ENCODE measurements at places on chromosomes 4 and X.

DNA sequence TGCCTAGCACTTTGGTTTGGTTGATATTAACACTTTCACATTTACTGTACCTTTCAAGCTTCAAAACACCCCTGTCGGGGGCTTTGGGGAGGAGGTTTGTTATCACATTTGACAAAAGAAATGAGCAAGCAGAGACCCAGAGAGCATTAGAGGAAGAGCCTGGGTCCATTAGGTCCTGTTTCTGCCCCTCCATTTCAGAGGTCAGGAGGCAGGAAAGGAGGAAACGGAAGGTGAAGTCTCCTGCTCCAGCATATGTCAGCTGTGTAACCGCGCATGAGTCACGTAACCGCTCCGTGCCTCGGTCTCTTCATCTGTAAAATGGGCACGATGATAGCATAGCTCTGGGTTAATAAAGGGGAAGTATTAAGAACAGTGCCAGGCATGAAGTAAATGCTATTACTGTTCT lies 201.9 kb upstream of the BCOR start:
- DNase-seq = no peak

GRCh38 chr4:4919927-4920326 lies 60.5 kb downstream of the MSX1 start:
- DNase-seq = no peak

- DNase-seq = no peak
Measured at GRCh38 chrX:119040432-119040831, 32.4 kb upstream of the CT47C1 start.

DNA sequence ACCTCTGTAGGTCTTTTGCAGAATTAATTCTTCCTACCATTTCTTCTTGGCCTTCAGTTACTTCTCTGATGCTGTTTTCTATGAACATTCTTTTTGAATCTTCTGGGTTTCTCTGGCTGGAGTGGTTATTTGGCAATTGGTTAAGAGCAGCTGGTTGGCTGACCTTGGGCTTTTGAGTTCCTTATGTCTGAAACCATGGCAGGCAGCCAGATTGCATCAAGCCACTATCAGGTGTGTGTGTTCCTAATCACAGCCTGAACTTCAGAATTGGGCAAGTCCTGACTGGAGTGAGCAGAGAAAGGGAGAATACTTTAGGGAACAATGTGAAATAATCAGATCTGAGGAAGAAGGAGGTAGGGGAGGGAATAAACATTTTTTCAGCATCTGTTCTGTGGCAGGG lies 90.2 kb downstream of the ARHGAP10 start:
- DNase-seq = no peak

DNA sequence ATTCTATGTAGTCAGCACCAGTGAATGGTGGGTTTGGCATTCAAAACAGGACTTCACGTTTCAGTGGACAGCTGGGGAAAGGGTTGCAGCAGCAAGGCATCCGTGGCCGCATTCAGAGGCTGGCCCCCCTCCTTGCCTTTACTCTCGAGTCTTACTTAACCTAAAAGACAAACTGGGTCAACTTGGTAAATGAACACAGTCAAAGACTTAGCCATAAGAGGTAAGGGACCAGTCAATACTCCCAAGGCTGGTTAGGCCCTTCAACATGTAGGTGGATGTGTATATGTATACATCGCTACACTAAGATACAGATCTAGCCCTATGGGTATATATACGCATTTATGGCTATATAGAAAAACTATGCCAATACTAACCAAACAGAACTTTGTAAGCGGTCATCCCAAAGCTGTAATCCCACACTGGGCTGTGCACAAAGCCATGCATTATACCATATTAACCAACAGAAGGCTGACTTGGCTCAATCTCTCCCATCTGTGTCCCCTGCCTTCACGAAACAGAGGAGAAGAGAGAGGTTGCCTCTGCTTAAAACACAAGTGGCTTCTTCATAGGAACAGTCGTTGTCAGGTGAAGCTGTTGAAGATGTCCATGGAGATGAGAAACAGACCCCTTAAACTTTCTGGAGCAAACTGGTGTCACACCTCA lies 61.9 kb downstream of the TSC22D3 start:
- DNase-seq = peak; percentile 24

GRCh38 chr4:82510216-82510615 lies 51.6 kb downstream of the TMEM150C start:
- no peak for DNase-seq

DNA sequence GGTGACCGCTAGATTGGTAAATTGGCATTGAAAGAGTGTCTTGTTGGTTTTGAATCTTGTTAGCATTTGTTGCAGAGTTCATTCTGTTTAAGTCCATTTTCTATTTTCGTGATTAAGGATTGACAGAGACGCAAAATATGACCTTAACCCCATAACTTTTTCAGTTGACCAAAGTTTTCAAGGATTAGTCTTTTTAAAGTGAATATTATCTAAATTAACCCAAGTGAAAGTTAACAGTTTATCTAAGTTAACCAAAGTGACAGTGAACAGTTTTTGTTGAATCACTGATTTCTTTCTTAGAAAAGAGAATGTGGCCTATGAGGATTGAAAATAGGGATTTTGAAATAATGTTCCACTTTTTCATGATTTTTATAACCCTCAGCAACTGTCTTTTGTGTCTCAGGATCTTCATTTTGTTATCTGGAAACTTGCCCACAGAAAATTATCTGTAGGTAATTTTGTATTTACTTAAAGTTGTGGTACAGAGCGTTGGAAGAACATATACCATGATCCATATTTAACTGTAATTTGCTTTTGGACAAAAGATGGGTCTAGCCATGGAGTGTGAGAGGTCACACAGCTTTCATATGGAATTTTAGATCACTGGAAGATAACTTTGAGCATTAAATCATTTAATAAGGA lies 3.3 kb downstream of the CPEB2 start:
- DNase-seq = no peak

DNA sequence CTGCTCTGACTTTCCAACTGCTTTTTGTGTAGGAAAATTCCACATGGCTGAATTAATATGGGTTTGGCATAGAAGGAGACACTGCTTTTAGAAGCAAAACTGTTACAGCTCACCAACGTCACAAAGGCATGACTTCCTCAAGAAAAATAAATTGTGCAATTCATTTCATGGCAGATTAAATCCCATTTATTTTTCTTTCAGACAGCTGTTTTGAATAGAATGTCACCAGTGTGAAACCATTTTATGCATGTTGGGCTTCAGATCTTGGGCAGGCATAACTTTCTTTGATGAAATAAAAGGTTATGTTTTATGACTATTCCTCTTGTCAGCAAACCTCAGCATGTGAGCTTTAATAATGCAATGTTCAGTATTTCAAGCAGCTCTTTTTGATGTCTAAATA lies 542.8 kb downstream of the GALNTL6 start:
- no peak for DNase-seq

DNA sequence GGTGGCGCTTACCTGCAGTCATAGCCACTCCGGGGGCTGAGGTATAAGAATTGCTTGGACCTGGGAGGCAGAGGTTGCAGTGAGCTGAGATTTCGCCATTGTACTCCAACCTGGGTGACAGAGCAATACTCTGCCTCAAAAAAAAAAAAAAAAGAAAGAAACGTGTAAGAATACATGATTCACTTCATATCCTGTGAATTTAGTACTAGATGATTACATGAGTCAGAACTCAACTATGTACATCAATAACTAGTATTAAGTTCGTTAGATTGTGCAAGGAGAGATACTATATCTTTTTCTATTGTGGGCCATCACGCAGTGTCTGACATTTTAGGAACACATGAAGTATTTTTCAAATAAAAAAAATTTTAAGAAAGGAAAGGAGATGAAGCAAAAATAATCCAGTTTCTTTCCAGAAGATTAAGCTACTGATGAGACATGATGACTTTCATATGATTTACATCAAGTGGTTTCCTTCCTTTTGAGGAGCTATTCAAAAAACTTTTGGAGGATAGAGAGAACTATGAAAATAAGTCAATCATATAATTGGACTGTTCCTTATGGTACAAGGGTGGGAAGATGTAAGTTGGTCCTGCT lies 64.7 kb upstream of the EXOC1L start:
- no peak for DNase-seq

DNA sequence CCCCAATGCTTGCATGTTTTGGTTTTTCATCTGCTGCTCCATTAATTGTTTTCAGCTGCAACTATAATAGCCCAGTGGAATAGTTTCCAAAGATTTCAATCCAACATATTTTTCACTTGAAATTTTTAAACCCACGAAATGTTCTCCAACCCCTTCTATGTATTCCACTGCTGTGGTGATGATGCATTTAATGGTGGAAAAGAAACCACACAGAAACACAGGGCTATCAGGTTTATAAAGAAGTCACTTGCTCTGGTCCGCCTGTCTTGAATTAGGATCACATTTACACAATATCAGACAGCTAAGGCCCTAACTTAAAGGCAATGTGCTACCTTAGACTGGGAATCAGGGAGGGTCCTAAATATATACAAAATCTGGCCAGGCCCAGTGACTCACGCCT lies 35.0 kb downstream of the OPHN1 start:
- no peak for DNase-seq

GRCh38 chr4:78477276-78477675 lies 74.3 kb upstream of the ANXA3 start:
- no peak for DNase-seq

DNA sequence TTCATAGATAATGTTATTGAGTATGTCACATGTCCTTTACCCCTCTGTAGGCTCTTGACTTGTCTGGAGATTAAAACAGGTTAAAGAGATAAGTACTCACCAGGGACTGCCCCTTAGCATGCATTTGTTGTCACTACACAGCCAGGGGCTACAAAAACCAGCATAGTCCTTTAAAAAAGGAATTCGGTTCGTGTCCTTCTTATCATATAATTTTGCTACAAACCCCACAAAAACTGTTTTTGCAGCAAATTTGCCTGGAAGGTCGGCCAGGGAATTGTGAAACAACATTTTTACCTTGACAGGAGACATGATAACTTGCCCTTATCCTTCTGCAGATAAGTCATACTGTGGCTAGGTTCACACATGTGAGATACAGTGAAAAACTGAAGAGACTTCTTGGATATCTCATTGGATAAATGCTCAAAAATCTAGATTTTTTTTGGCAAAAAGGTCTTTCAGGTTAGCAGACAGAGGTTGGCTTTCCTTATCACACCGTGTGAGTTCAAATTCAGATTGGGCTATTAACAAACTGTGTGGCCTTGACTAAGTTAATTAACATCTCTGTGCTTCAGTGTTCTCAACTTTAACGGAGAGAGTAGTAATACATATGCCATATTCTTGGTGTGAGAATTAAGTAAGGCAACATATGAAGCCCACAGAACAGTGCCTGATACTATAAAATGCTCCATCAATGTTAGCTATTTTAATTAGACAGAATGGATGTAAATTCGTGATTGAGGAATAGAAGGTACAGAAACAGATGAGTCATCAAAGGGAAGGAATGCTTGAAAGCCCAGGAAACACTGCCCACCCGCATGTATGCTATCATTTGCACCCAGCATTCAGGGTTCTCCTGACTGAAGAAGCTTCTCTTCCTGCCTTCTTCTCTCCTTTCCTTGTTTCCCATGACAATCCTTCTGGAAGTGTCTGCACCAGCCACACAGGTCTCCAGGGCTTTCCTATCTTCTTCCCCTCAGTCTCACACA lies 30.0 kb downstream of the FAM9C start:
- no peak for DNase-seq

GRCh38 chr4:243426-243825 lies 61.8 kb downstream of the ZNF732 start:
- DNase-seq = no peak

DNA sequence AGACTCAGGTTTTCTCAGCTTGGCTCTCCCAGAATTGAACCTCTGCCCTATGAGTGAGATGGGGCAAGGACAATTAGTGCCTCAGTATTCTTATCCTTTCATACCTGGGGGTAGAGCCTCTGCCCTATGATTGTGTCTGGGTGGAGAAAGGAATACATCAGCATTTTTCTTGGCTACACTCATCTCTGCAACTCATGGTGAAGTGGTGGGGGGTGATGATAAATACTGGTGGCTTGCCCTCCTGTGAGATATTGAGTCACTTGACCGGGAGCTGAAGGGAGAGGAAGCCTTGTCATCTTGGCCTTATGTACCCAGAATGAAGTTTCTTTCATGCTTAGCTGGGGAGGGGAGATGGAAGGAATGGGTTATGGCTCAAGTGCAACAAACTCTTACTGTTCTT lies 71.3 kb upstream of the ENOX2 start:
- DNase-seq = no peak

DNA sequence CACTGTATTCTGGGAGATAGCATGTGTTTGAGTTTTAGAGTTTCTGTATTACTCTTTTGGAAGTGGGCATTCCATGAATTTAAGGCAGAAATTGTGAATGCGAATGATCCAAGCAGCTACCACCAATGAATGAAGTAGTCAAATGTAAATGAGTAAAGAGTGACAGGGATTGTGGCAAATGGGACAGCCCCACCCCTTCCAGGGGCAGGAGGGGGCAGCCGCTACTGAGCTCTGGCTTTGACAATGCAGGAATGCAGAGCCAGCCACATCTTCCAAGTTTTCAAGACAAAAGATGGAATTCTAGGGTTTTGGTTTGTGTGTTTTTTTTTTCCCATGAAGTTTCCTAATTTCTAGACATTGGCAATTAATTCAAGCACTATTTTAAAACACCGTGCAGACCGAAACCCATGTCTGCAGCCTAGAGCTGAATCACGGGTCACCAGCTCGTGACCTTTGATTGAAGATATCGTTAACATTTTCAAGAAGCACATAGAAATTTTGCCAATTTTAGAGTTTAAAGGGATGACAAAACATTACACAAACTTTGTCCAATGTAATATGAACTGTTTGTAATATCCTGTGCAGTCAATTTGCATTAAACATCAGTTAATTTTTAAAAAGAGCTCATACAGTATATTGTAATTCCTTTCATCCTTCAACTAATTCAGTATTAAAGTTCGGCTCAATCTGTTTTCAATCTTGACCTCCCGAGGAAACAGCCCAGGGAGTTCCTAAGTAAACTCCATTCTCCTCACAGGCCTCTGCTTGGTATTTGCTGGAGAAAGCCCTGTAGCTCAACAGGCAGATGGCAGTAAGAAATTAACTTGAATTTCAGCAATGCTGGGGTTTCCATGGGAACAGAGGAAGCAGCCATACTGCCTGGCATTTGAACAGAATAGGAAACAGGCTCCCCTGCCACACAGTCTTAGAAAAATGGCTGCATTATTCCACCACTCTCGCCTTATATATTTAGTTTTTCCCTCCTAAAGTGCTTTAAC lies 83.4 kb downstream of the UCHL1 start:
- no peak for DNase-seq

GRCh38 chr4:52052475-52052780 lies 1.3 kb downstream of the SPATA18 start:
- no peak for DNase-seq

DNA sequence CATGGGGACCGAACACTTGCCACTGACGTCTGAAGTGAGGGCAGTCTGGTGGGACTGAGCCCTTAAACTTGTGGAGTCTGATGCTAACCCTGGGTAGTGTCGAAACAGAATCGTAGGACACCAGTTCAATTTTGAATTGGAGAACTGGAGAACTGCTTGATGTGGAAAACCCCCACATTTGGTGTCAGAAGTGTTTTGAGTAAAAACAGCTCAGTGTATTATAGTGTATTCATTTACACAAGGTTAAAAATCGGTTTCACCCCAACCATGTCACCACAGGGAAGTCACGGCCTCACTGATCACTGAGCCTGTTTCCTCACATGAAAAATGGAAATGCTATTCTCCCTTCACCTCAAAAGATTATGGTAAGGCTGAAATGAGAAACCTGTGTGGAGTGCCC lies 21.9 kb downstream of the PIN4 start:
- no peak for DNase-seq

GRCh38 chr4:109548655-109549054 lies 11.4 kb upstream of the MCUB start:
- DNase-seq = no peak

All from effector memory CD4-positive, alpha-beta T cell (primary cell).